ENCODE measurements at places on chromosomes 13 and 19.

DNA sequence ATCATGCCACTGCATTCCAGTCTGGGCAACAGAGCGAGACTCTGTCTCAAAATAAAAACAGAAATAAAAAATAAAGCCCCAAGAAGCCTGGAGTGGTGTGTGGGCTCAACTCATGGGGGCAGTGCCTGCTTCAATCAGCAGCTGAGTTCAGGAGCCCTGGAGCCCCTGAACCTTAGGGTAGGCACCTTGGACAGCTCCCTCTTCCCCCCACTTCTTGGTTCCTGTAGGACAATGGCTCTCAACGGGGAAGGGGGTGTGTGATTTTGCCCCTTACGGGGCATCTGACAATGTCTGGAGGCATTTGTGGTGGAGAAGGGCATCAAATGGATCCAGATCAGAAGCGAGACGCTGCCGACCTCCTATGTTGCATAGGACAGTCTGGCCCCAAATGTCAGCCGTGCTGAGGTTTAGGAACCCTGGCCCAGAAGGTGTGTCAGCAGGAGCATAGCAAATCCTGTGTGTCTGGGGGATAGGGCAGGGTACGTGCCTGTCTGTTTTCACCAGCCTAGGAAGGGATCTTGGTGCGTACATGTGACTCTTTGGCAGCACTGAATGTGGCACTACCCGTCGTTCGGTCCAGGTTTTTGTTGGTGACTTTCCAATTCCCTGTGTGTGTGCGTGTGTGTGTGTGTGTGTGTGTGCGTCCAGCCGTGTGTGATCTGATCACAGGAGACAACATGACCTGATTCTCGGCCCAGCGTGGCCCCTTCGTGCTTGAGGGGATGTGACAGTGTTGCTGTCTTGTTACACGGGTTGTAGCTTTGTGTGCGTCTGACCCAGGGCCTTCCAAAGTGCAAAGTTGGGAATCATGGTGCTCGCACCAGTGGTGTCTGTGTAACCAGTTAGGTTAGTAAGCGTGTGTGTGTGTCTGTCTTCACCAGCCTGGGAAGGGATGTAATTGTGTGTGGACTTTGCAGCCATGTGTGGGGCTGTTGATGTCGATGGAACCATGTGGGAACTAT lies 7.5 kb downstream of the IGLON5 start:
- DNase-seq, result no peak

DNA sequence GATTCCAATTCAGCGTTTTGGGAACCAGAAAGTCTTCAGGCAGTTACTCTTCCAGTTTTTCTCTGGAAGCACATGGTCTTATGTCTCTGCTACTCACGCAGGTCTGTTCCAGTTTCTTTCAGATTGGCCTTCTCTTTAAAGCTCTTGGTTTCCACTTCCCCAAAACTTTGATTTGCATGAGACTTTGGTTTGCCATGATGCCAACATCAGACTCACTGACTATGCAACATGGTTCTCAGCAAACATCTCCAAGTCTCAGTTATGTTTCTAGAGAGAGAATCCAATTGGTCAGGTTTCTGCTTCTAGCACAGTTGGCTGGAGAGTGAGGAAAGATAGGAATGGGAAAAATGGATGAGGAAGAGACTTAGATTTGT lies 3.1 kb downstream of the AKAP11 start:
- DNase-seq, result no peak

DNA sequence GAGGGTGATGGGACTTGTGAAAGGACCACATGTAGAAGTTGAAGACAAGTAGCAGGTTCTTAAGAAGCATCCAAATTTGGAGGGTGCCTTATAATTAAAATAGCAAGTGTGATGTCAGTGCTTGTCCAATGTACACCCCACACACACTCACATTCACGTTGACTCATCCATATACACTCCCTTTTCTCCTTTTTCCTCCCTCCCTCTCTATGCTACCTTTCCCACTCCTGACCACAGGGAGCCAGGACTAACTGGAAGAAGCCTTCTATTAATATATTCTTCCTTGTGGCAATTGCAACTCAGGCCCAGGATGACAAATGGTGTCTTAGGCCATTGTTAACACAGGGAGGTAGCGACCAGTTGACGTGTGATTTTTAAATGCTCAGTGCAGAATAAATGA lies 16.3 kb upstream of the GPR183 start:
- DNase-seq, result no peak

GRCh38 chr19:13118424-13119193 lies 545 bp downstream of the NACC1 start:
- no peak for DNase-seq

DNA sequence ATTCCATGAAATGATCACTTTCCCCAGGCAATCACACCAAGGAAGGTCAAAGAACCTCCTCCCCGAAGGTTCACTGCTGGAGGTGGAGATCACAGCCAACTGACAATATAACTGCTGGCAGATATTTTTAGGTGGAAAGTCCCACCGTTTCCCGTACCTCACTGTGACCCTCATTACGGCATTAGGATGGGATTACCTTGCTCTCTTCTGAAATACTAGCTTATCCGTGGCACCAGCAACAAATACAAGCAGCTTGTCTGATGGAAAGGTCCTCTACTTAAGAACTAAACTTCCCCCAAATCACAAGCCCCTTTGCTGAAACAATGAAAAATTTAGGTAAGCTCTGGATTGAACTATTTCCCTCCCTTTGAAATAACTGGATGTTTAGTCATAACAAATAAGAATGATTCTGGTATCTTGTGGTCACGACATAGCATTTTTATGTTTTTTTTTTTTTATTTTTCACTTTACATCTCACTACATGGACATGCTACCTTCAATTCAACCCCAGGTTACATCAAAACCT lies 178.9 kb downstream of the COL4A1 start:
- no peak for DNase-seq

DNA sequence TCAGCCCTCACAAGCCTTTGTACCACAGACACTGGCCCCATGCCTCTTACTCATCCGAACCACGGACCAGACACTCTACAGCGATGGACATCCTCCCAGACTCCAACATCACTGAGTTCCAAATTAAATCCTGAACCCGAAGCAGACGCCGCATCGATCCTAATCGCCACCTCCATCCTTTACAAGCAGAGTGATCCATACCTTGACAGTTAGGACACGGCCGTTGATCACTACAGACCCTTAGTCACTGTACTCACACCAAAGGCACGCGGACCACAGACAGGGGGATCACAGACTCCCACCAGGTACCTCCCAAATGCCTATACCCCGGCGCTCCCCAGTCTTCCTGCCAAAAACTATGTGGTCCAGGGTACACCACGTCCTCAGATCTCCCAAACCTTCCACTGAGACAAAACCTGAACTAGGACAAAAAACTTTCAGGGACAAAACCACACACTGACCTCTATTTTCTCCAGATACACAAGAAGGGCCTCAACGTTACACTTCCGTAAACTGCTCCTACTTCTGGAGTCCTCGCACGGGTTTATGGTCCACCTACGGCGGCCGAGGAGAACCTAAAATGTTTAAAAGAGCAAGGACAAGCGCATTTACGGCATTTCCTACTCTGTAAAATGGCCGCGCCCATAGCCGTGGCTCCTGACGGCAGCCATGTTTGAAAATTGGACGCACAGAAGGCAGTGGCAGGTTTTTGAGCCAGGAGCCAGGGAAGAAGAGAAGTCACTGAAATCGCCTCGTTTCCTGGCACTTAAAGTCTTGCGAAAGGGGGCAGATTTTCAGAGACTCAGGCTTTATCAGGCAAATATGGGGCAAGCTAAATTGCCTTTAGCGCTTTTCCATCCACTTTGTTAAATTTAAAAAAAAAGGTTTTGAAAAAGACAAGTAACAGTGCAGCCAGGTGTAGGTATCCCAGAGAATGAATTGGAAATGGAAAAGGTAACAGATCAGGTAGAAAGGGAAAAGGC lies at the start of gene ZNF350:
Gene ZNF350 (minus strand): TSS at position 532 of the 983 bp plus-strand sequence. CDS start 12,480 bp downstream, outside the sequence.
- DNase-seq, result peak; percentile 98

GRCh38 chr19:51461723-51462161 lies 3.5 kb upstream of the SIGLEC8 start:
- peak; percentile 29 for DNase-seq

DNA sequence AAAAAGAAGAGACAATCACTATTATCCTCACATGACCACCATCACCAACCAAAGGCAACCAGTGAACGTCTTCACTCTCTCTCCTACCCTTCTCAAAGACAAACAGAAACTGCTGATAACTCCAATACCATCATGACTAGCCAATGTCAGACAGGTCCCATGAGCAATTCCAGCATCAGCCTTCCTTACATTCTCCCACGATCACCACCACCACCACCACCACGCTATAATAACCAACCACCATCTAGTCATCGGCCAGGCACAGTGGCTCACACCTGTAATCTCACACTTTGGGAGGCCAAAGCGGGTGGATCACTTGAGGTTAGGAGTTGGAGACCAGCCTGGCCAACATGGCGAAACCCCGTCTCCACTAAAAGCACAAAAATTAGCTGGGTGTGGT lies 3.9 kb downstream of the MYO1F start:
- no peak for DNase-seq

DNA sequence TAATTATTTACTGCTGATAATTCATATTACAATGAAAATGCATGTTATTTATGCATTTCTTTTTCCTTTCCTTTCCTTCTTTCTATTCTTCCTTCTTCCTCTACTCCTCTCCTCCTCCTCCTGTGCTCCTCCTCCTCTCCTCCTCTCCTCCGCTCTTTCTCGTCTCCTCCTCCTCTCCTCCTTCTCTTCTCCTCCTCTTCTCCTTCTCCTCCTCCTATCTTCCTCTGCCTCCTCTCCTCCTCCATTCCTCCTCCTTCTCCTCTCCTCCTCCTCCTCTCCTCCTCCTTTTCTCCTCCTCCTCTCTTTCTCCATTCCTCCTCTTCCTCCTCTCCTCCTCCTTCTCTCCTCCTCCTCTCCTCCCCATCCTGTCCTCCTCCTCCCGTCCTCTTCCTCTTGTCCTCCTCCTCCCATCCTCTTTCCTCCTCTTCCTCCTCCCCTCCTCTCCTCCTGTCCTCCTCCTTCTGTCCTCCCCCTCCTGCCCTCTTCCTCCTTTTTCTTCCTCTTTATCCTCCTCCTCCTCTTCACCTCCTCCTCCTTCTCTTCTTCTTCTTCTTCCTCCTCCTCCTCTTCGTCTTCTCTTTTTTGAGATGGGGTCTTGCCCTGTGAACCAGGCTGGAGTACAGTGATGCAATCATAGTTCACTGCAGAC lies 14.7 kb downstream of the ADGRE2 start:
- DNase-seq, result no peak

DNA sequence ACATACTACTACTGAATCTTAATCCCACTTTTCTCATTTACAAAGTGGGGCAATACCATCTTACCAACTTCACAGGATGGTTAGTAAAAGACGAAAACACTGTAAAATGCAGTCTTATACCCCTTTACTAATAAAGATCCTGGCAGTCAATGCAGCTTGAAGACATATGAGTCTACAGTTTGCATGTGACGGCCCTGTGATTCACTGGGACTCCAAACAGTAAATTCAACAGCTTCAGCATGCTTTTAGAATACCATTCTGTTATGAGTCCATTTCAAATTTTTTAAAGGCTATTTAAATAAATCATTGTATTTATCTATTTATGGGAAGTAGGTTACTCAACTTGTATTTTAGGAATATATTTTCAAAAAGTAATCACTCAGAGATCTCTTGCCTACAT lies 629.1 kb downstream of the LIG4 start:
- DNase-seq, result no peak

DNA sequence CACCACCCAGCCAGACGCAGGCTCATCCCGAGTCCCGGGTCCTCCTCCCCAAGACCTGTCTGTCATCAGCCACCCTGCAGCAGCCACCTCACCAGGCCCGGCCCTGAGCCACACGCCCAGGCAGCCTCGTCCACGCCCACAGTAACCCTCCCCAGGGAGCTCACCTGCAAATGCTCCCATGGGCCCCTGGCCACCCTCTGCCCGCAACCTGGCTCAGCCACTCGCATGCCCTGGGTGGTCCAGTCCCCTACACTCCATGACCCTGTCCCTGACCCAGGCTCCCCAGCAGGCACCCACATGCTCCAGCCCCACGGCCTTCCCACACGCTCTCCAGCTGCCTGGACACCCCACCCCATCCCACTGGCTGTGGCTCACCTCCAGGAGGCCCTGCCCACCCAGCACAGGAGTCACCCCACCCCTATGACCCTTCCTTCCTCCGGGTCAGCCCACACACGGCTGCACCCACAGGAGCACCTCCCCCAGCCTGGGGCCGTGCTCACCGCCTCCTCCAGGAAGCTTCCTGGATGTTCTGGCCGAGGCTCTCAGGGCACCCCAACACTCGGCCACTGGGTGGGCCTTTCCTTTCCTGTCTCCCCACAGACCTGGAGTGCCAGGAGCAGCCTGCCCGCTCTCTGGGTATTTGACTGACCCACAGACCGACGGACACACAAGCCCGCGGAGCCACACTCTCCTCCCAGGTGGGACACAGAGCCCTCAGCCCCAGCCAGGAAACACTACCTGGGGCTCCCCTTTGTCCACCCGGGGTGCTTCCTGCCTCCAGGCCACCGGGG lies 3.6 kb downstream of the TMEM259 start:
- DNase-seq, result no peak

GRCh38 chr19:13588957-13589833 lies 82.9 kb upstream of the CACNA1A start:
- DNase-seq, result peak; percentile 69

- DNase-seq, result no peak
These were observed 27.9 kb upstream of the NDUFS7 start for GRCh38 chr19:1355568-1356507.

DNA sequence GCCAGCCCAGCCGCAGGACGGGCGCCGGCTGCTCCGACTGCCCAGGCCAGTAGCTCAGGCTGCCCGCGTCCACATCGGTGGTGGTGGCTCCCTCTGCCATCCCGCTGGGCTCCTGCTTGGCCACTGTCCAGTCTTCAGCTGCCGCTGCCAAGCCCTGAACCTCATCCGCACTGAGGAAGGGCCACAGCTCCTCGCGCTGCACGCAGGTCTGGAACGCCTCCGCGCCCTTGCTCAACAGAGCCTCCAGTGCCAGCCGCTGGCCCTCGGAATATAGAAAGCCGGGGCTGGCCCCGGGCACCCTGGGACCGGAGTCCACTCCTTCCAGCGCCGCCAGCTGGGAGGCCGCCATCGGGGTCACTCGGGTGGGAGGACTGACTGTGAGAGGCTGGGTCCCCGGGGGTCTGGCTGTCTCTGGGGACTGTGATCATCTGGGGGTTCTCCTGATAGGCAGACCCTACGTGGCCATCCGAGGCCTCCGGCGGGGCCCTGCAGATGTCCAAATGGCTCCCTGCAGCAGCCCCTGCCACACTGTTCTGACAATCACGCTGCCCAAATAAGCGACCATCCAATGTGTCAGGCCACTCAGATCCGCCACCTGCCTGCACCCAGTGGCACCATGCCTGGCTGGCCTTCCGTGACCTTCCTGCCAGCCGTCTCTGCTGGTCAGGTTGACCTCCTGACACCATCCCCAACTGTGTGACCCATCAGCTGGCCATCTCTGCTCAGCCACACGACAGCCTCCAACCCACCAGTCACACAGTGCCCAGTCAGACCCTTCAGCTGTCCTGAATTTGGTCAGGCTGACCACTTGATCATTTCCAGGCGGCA lies 1.6 kb downstream of the FAM83E start:
- no peak for DNase-seq

GRCh38 chr13:18949489-18949761 lies 232.2 kb downstream of the TUBA3C start:
- DNase-seq, result no peak
